ENCODE measurements at places on chromosomes 16 and 17. TPM values are rescaled to one million over a fixed set of nuclear protein-coding genes. Genes with fewer than 3 reads are reported as not detected.
A peak's percentile ranks its signal among the peaks of the same experiment; 100 is the strongest.

The JPH3 gene
- not detected for total RNA-seq

The OR2C1 gene
- total RNA-seq, result not detected

The SMIM5 gene
- 0.05 TPM for total RNA-seq

The MT1H gene
- total RNA-seq, result not detected

The KRT38 gene
- not detected for total RNA-seq

The RND2 gene
- 0.07 TPM for total RNA-seq

DNA sequence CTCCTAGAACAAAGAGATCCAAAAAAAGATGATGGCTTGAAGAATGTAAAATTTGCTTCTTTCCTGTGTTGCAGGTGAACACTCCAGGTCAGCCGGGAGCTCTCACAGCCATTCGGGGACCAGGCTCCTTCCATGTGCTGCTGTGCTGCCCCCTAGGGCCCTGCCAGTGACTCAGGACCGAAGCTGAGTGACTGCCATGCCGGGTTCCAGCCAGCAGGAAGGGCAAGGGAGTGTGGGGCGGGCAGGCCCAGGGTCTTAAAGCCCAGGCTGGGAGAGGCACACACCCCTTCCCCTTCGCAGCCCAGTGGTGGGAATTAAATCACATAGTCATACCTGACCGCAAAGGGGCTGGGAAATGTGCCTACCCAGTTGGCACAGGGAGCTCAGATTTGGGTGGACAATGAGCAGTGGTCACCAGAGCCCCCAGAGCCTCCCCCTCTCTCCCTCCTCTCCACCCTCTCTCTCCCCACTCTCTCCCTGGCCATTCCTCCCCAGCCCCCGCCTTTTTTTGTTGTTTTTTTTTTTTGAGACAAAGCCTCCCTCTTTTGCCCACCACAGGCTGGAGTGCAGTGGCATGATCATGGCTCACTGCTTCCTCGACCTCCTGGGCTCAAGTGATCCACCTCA is 11.5 kb downstream of the EPOP start:
- DNase-seq, result no peak

GRCh38 chr17:48746916-48747444 is 18.4 kb upstream of the HOXB13 start:
- DNase-seq, result no peak

DNA sequence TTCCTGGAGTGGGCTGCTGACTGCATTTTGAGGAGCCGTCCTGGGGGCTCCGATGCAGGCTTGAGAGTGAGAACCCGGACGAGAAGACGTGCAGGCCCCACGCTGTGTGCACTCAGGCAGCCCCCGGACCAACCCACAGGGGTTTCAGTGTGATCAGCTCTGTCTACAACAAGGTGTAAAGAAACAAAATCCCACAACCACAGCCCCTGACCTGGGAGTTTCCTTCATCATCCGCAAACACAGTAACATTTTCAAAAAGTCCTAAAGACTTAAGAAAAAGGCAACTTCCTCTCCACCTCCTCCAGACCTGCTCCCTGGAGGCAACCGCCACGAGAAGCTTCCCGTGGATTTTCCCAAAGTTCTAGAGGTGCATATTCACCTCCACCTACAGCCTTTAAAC is 15.4 kb upstream of the MEAK7 start:
- no peak for DNase-seq

DNA sequence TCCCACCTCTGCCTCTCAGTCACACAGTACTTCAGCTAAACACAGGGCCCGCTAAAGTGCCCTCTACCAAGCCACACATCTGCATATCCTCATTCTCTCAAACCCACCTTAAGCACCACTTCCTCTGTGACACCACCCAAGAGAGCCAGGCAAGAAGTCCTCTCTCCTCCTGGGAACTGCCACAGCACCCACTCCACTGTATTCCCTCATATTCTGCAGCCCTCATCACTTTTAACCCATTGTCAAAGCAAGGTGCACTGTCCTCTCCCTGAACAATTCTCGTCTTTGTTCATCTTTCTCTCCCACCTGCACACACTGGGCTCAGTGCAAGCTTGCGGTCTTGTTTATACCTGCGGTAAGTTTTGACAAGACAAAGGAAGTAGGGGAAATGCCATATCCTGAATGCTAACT is 13.6 kb downstream of the CHD9 start:
- DNase-seq, result no peak

DNA sequence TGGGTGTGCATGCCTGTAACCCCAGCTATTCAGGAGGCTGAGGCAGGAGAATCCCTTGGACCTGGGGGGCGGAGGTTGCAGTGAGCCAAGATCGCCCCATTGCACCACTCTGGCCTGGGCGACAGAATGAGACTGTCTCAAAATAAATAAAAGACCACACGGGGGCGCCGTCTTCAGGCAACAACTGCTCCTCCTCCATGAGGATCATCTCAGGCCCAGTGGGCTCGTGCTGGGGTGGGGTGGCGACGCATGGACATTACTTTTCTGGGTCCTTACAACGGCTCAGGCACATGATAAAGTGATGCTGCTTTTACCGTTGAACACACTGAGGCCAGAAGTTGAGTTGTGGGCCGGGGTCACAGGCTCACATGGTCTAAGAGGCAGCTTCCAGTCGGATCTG is 56.2 kb downstream of the PRMT7 start:
- DNase-seq, result peak; percentile 22
